ENCODE measurements at places on chromosomes 4 and X. TPM values are rescaled to one million over a fixed set of nuclear protein-coding genes. Genes with fewer than 3 reads are reported as not detected.

- DNase-seq: no peak
These were observed 34.7 kb downstream of the CDX4 start for GRCh38 chrX:73481521-73481920.

GRCh38 chr4:137949746-137950145, 292.4 kb downstream of the SLC7A11 start:
- no peak for DNase-seq

GRCh38 chr4:52873191-52873590, 11.1 kb downstream of the RASL11B start:
- no peak for DNase-seq

The PPEF2 gene
- total RNA-seq: not detected

DNA sequence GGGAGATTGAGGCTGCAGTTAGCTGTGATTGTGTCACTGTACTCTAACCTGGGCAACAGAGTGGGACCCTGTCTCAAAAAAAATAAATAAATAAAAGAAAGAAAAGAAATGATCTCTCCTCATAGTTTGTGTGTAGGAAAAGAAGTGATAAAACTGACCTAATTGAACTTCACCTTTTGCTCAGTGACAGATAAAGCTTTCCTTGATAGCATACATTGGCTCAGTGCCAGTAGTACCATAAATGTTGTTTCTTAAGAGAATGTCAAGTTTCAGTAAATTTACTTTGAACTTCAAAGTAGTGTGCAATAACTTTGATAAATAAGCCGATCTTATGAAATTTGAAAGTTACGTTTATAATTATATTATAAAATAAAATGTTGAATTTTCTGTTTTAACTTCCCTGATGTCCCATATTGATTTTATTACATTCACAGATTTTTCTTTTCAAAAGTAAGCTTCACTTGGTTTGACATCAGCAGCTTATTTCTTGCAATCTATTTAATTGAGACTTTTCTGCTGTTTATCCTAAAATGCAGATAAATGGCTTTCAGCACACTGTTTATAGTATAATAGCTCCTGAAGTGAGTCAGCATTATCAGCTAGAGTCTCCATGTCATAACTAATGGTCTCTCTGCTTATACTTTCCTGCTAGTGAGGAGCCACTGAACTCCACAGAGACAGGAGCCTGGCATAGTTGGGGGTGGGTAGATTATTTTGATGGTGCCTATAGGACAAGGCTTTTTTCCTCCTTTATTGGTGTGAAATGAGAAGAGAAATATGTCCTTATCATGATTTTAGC, 330.1 kb downstream of the BMPR1B start:
- no peak for DNase-seq

DNA sequence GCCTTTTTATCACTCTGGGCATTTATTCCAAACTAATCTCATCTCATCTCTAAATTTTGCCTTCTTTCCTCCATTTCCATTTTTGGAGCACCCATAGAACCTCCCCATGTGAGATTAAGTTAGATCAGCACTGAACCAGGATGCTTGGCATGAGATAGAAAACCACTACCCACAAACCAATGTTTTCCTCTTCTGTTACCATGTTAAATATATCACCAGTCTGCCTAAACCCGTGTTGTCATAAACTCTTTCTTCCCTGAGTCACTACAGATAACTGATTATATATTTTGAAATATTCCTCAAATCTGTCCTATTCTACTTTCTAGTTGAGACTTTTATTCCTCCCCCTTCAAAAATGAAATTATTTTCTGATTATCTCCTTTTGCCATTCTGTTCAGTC, 37.6 kb downstream of the GABRB1 start:
- no peak for DNase-seq

DNA sequence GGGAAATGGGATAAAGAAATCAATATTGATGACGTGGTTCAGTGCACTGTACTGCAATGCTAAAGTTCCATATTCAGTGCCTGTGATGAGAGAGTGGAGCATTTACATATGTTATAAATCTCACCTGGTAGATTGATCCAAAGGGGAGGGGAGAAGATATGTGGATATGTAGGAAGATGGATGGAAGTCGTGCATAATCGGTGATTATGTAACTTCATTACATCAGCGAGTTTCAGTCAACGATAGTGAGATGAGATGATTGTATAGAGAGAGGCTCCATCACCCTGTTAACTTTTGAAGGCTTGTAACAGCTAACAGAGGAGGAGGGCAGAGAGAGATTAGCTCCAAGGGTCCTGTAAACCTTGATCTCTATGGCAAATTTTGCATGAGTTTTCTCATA, 1.8 kb downstream of the IL1RAPL1 start:
- DNase-seq: no peak

DNA sequence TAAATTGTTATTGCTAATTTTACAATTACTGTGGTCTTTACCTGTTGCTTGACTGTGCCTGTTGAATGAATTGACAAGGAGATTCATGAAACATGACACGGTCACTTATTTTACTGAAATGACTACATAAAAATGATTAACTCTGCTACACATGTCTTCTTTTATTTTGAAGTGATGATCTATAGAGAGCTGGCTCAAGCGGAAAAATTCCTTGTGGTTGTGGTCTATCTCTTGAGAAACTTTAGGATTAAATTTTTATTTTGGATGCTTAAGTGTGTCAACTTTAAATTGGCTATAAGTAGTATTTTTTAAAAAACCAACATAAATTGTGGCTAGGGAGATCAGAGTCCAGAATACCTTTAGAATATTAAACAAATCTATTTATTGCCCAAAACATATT, 131.8 kb upstream of the PITX2 start:
- no peak for DNase-seq

GRCh38 chr4:41661442-41662076, 87.0 kb downstream of the PHOX2B start:
- DNase-seq: peak; percentile 49

GRCh38 chr4:39330353-39330752, 35.8 kb downstream of the RFC1 start:
- DNase-seq: no peak

The FAM149A gene
- total RNA-seq: 1.2 TPM

DNA sequence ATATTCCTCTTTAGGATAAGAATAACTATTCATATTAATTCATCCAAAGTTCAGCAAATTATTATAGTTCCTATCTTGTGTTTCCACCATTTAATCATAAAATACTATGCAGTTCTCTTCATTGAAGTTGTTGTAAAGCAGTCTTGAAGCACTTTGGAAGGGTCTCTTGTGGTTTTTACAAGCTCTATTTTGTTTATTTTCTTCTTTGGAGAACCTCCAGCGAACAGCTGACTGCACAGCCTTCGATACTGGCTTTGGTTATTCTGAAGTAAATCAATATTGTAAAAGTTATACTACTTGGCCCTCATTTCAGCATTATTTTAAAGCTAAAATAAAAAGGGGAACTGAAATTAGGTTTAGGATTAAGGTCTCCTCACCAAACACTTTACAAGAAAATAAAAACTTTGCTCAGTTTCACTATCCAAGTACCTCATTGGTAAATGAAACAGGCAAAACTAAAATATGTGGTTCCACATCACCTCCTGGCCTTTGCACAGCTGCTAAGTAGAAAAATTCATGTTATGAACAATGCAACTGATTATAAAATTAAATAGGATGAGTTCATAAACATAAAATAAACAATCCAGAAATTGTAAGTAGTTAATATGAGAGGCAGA, 1629.2 kb upstream of the ADGRL3 start:
- DNase-seq: no peak

GRCh38 chr4:1195109-1195671, 22.8 kb upstream of the SPON2 start:
- DNase-seq: no peak

DNA sequence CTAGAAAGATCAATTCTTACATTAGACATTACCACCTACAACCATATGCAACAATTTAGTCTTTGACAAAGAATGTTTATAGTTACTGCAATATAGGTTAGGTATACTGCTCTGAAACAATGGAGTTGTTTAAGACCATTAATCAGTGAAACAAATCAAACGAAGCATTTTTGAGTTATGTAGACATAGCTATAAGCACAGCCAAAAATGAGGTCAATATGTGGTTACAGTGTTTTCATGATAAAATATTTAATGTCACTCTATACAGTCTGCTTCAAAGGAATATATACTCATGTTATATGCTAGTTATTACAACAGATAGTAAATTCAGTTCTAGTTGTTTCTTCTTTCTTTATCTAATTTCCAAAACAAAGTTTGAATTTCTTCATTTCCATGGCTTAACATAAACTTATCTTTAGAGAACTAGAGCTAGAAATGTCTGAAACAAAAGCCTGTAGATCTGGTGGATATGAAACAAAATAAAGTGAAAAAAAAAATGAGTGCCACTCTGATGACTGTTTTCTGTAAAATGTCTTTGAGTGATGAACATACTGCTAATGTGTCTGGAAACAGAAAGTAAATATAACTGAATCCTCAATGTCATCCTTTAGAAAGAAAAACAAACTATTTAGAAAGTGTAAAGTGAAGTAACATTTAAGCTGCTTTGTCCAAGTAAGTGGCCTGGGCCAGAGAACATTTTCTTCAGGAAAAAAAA, 809.0 kb downstream of the FAT4 start:
- DNase-seq: no peak

- DNase-seq: no peak
These were observed 4.0 kb downstream of the TCEAL8 start for GRCh38 chrX:103250977-103251376.

DNA sequence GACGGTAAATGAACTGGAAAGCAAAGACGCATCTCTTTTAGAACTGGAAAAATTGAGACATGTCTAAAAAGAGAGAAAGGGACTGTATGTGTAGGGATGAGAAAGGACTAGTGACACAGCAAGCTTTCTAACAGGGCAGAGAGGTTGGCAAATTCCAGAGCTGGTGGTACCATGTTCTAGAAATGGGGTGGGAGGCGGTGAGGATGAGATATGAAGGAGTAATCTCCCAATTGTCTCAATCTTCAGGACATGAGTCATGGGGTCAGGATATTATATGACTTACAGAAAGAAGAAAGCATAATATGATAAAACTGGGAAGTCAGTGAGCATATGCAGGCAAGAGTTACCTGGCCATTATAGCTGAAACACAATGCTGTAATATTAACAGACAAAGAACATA, 14.2 kb downstream of the TAB3 start:
- DNase-seq: no peak

GRCh38 chr4:175776217-175776616, 35.8 kb downstream of the GPM6A start:
- no peak for DNase-seq

The IL2 gene
- not detected for total RNA-seq

The CD38 gene
- total RNA-seq: 179 TPM

The RBM47 gene
- total RNA-seq: 2.3 TPM

DNA sequence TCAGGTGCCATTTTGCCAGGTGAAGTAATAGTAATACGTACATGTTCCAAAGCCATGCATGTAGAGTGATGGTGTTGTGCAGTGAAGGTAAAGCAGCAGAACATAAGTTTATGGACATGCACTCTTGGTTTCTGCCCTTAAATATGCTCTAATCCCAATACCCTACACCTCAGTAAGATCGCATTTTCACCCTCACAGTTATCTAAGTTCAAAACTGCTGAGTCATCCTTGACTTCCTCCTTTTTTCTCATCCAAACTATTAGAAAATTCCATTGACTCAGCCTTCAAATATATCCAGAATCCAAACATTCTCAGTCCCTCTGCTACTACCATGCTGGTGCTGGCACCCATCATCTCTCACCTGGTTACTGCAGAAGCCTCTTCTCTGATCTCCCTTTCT, 652.9 kb upstream of the IGFBP7 start:
- DNase-seq: no peak

DNA sequence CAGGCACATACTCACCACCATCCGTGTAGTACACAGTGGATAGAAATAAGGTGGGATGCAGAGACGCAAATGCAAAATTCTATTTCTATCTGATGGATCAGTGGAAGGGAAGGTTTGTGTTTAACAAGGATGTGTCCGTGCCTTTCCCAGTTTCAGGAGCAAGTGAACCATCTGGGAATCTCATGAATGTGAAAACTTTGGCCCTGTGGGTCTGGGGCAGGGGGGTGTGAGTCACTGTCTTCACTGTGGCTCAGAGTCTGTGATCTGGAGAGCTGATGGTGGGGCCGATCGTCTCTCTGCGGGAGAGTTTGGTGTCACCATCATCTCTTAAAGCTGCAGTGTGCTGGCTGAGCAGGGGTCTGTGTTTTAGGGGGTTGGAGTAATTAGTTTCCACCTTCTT, 179.3 kb upstream of the STS start:
- no peak for DNase-seq

GRCh38 chr4:145804116-145804515, 124.2 kb downstream of the C4orf51 start:
- no peak for DNase-seq

- DNase-seq: no peak
These were observed 310.1 kb downstream of the PPP3CA start for GRCh38 chr4:101037249-101037648.

DNA sequence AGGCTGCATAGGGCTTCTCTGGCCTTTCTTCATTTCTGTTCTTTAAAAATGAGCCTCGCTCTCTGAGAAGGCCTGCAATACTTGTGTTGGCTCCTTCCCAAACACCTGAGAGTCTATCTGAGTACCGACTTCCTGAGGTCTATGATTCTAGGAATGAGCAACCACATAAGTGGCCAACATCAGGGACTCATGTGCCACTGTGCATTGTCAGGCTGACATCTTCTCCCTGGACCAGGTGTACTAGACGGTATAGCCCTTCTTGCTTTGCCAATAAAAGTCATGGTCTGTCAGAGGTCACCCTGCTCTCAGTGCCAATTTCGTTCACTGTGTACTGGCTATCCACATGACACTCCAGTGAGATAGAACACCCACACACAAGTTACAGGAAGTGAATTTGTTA, 67.4 kb upstream of the EPHA5 start:
- DNase-seq: no peak

GRCh38 chrX:111354496-111354895, 57.5 kb downstream of the DCX start:
- no peak for DNase-seq

DNA sequence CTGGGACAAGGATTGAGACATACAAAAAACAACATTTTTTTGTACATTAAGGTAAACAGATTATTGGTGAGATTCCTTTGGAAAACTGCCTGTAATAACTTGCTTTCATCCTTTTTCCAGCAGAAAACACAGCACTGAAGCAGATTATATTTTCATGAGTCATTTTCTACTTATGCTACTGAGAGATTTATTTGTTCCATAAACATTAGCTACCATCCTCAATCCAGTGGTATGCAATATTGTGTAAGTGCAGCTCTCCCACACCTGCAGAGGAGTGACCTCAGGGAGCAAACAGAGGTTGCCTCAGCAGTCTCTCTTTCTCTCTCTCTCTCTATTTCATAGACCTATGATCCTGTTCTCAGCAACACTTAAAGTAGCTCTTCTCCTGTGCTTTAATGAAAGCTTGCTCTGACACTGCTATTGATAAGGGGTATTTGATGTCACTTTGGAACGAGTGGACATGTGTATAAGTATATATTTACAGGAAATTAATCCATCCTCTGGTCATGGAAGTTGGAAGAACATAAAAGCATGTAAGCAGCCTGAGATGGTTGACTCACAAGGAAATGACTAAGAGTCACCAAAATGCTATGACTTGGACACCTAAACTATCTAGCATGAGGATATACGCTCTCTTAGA, 163.7 kb upstream of the SPANXC start:
- DNase-seq: no peak

- DNase-seq: no peak
These were observed 657.2 kb downstream of the ANKRD50 start for GRCh38 chr4:124055336-124055735.
